ENCODE measurements at places on chromosomes 7 and 10.

DNA sequence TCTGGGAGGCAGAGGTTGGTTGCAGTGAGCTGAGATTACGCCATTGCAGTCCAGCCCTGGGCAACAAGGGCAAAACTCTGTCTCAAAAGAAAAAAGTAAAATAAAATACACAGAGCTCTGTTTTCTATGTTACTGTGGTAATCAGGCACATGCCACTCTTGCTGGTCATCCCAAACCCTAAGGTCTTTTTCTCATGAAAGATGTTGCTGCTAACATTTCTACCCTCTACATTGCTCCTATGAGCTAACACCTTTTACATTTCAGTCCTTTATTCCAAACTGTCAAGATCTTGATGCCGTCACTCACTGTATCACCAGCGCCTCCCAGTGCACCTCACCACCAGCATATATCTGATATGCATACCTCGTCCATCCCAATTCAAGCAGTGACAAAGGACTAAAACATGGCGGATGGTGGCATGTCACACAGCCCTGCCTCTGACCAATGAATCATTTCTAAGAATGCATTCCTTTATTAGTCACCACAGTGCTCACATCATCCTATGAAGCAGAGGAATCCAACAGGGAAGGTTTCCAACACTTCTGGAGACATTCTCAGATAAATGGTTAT is 4.3 kb downstream of the DAGLB start:
- DNase-seq = no peak

GRCh38 chr10:75018251-75018650 is 93.2 kb upstream of the SAMD8 start:
- DNase-seq = no peak

DNA sequence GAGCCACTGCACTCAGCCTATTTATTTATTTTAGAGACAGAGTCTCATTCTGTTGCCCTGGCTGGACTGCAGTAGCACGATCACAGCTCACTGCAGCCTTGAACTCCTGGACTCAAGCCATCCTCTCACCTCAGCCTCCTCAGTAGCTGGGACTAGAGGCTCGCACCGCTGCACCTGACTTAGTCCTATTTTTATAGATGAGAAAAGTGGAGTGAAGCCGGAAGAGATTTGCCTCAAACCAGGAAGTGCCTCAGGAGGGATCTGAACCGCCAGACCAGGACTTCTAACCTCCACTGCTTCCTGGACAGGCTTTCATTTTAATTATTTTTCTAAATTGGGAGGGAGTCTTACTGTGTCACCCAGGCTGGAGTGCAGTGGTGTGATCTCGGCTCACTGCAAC is 17.5 kb upstream of the CLIP2 start:
- no peak for DNase-seq

GRCh38 chr10:86744067-86744725 is 12.2 kb upstream of the BMPR1A start:
- DNase-seq = no peak

GRCh38 chr7:84102213-84102612 is 92.4 kb downstream of the SEMA3A start:
- DNase-seq = no peak

- DNase-seq = no peak
These were observed 6.8 kb upstream of the HECW1 start for GRCh38 chr7:43105521-43106120.

GRCh38 chr7:151085329-151085690 is 965 bp upstream of the AGAP3 start:
- no peak for DNase-seq

- DNase-seq = no peak
These were observed 227.1 kb downstream of the MGMT start for GRCh38 chr10:129694184-129694583.

GRCh38 chr7:129502708-129503685 is 666 bp downstream of the SMKR1 start:
- peak; percentile 40 for DNase-seq

All from WTC11 (cell line).